Esophagus mucosa (tissue), 1 donor: ENCODE measurements at places on chromosomes 11 and 22.

- ATAC-seq = no peak
Measured at GRCh38 chr11:7462706-7463105, 22.6 kb upstream of the OLFML1 start.

GRCh38 chr22:34105461-34106062 is 185.3 kb upstream of the LARGE1 start:
- peak; percentile 54 for ATAC-seq

GRCh38 chr11:57432714-57433163 is 5.8 kb upstream of the SLC43A3 start:
- ATAC-seq = no peak

DNA sequence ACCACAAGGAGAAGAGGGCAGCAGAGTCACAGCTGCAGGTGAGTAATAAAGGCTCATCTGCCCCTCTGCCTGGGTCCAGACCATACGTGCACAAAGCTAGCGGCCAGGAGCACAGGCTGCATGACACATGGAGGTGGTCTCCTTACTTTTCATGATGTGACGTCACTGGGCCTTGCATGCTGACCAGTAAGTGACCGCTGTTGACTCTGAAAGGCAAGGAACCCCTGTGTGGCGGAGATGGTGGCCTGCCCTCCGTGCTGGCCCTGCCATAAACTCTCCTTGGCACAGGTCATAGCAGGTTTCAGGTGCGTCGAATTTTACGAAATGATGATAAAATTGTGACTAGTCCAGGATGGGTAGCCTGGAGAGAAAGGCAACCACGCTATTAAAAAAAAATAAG is 7.6 kb upstream of the PARVG start:
- no peak for ATAC-seq

GRCh38 chr11:26522912-26523610 is 49.0 kb downstream of the MUC15 start:
- no peak for ATAC-seq

DNA sequence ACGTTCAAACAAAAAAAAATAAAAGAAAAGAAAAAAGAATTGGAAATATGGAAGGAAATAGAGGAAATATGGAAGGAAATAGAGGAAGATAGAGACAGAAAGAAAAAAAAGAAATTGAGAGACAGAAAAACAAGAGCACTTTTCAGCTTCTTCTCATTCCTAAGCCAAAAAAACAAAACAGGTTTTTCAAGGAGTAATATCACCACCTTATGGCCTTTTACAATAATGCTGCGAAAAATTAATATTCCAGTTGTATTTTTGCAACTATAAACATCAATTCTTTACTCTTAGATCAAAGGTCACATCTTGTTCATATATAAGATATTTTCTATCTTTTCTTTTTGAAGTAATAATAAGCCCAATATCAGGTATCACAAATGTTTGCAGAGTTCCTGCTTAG is 328.3 kb downstream of the FAT3 start:
- no peak for ATAC-seq

DNA sequence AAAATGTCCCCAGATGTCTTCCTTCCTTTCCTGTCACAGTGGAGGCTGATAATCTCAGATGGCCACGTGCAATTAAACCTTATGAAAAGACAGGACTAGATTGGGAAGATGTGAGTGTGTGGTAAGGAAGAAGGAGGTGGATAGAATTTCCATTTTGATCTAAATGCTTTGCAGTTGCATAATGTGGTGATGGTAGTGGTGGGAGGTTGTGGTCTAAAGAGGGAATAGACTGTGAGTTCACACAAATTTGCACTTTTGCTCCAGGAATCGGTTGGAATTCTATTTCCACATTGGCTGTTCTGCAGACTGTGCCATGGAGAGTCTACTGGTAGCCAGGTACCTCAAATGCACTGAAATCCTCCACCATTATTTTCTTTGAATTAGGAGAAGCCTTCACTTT is 93.3 kb downstream of the ZBTB16 start:
- no peak for ATAC-seq

GRCh38 chr11:2517016-2517385 is 72.2 kb downstream of the KCNQ1 start:
- no peak for ATAC-seq
